T-helper 2 cell treated with Interferon-gamma antibody and Interleukin-4, amounts not matched to agents 100 ng/mL and 5 ng/mL, for 36 hours (primary cell): ENCODE measurements at places on chromosomes 12 and 14. TPM values are rescaled to one million over a fixed set of nuclear protein-coding genes. Genes with fewer than 3 reads are reported as not detected.

The LYZ gene
- 0.89 and 1.8 TPM in 2 replicates for total RNA-seq

The MMP19 gene
- 0.05 TPM in 1 of 2 replicates, not detected in the other for total RNA-seq

The POP5 gene
- total RNA-seq, result 63.5 and 67.7 TPM in 2 replicates

The FERMT2 gene
- total RNA-seq, result 0.59 and 1.3 TPM in 2 replicates

The NID2 gene
- 0.36 and 0.82 TPM in 2 replicates for total RNA-seq

The AQP2 gene
- not detected in 2 replicates for total RNA-seq

The OTX2 gene
- total RNA-seq, result not detected in 2 replicates

The CCDC177 gene
- total RNA-seq, result not detected in 2 replicates

The TDRD9 gene
- 0.05 TPM in 1 of 2 replicates, not detected in the other for total RNA-seq
